Epithelial cell of prostate (primary cell): ENCODE measurements at places on chromosomes 1 and 21.

DNA sequence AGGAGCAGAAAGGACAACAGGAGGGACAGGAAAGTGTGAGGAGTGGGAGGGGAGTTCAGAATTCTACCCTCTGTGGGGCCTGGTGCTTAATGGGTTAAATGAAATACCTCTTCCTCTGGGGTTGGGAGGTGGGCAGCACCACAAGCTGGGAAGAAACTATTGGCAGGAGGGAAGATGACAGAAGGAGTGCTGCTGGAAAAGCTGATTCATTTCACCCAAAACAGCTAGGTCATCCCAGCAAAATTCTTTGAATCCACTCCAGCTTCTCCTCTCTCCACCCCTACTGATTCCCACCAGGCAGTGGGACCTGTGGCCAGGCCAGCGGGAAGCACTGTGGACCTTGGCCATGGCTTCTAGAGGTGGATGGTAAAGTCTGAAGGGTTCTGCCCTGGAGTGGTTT is 12.8 kb downstream of the BCAN start:
- DNase-seq: no peak

DNA sequence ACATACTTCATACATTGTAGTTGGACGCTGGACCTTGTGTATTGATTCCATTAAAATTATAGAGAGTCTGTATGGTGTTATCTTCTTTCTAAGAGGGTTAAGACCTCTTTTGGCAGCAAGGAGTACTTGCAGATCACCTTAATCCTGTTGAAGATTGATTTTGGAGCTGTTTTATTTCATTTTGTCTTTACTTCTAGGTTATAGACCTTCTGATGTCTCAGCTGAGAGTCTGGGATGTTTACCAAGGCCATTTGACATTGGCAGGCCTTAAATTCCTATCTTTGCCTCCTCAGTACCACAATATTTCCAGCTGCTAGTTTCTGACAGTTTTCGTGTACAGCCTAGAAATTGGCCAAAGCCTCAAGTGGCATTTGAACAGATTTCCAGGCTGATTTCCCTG is 338.0 kb downstream of the LMO4 start:
- no peak for DNase-seq

DNA sequence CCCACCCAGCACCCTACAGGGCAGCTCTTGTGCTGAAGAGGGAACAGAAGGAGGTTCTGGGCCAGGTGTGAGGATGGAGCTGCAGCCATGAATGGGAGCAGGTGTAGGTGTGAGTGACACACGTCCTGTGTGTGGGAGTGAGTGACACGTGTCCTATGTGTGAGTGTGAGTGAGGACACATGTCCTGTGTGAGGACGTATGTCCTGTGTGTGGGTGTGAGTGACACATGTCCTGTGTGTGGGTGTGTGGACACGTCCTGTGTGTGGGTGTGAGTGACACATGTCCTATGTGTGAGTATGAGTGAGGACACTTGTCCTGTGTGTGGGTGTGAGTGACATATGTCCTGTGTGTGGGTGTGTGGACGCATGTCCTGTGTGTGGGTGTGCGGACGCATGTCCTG is 26.4 kb downstream of the MEGF6 start:
- DNase-seq: no peak

- DNase-seq: no peak
These were observed 12.2 kb downstream of the HDAC1 start for GRCh38 chr1:32303997-32304622.

DNA sequence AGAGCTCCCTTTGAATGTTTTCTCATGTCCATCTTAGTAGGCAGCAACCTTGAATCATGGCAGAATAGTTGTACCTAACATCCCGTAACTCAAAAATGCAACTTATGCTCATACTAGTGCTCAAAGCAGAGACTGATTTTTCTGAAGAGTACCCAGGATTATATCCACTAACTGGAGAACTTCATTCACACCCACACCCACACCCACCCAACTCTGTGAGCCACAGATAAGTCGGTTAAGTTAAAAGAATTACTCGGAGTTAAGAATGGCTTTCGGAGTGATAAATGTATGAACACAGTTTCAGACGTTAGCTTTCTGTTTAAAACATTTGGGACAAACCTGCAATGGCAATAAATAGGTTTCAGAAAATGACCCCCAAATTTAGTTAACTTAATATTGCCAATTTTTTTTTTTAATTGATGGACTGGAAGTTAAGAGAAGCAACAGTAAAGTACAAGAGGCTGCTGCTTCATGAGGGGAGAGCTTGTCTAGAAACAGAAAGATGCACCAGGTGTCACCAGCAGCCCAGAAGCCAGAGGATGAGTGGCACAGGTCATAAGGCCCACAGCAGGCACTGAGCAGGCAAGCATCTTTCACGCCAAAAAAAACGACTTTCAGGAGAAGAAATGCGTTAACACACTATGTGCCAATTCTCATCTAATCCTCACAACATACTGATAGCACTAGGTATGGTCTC is 48.4 kb upstream of the C1orf198 start:
- no peak for DNase-seq

DNA sequence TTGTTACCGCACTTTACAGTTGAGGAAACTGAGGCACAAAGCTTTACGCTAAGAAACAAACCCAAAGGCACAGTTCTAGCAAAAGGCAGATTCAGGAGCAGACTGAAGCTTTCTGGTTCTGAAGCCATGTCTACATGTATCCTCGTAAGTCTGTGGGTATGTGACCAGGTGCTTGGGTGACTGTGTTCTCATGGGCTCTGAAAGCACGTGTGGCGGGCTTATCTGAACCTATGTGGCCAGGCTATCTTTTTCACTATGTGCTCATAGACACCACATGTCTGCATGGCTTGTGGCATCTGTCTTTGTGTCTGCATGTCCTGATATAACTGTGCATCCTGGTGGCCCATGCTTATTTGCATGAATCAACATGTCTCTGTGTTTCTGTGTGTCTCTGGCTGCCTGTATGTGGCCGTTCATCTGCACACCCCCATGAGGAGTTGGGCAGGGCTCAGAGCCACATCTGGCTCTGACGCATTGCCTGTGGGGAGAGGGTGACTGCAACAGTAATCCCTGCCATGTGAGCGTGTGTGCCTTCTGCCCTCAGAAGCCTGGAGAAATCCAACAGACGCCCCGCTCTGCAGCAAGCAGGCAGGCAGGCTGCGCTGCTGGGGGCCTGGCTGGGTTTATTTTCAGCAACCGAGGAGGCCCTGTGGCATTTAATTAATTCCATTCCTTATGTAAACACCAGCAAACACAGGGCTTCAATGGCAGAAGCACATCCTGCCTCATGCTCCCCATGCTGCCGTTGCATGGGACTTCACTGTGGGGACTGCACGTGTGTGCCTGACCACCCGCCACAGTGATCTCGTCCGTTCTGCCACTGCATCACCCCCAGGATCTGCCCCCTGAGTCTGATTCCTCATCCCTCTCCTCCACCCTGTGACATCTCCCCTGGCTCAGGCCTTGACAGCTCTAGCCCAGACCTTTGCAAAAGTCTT is 115.4 kb downstream of the TRABD2B start:
- no peak for DNase-seq

DNA sequence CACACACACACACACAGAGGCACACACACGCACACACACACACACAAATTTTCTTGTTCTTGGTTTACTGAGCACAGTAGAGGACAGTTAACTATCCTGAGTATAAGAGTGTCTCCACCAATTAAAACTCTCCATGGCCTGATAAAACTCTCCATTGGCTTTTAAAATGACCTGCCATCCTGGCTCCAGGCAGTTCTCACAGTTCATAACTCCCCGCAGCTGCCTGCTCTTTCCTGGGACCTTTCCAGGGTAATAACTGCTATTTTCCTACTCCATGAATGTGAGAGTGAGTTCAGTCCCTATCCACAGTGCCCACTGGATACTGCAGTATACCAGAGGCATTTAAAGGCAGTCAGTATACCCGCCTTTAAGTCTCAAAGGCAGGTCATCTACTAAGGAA is 351.5 kb downstream of the PLPP3 start:
- no peak for DNase-seq

GRCh38 chr1:201888282-201889089 is at the start of gene SHISA4:
TSS of gene SHISA4 (plus strand) at chr1:201888898. CDS start at chr1:201888995, 97 bp downstream.
- no peak for DNase-seq

DNA sequence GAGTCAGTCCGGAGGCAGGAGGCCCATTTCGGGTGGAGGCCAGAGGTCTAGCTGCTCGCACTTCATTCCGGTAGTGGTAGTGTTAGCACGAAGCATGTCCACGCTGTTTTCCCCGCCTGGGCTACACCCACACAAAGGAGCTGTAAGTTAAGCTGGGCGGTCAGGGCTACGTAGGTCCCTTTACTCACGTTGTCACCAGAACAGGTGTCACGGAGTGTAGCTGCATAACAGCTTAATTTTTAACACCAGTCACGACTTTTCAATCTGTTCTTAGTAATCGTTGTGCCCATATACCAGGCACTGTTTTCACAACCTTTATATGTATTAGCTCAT is 15.6 kb downstream of the HLX start:
- DNase-seq: no peak

GRCh38 chr1:183720028-183720427 is 66.9 kb upstream of the APOBEC4 start:
- no peak for DNase-seq

DNA sequence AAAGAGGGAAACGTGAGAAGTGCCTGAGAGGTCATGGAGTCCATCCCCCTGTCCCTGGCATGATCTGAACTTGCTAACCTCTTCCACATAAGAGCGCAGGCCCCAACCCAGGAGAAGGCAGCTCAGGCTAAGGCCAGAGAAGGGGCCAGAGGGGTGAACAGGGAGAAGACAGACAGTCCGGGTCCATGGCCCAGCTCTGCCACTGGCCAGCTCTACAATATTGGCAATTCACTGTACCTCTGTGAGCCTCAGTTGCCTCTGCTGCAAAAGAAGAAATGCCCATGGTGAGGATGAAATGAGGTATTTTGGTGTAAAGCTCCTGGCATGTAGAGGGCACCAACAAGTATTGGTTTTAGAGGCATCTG is 72.3 kb downstream of the CAMK2N1 start:
- no peak for DNase-seq

GRCh38 chr1:15717418-15718125 is 18.5 kb upstream of the SLC25A34 start:
- no peak for DNase-seq

DNA sequence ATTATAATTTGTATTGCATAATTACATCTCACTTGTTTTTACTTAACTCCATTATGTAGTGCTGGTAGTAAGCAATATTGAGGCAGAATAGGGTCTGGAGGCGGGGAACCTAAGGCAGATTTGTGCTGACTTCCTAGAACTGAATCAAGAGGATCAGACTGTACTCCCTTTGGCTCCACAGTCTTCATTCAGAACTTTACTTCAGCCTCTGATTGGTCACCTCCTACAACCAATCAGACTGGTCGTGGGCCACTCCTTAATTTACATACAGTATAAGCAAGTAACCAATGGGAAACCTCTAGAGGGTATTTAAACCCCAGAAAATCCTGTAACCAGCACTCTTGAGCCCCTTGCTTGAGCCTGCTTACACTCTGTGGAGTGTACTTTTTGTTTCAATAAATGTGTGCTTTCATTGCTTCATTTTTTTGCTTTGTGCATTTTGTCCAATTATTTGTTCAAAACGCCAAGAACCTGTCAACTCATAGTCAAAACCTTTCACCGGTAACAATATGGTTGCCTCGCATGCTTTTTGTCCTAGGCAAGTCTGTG is 31.6 kb downstream of the ZBTB8OS start:
- no peak for DNase-seq

DNA sequence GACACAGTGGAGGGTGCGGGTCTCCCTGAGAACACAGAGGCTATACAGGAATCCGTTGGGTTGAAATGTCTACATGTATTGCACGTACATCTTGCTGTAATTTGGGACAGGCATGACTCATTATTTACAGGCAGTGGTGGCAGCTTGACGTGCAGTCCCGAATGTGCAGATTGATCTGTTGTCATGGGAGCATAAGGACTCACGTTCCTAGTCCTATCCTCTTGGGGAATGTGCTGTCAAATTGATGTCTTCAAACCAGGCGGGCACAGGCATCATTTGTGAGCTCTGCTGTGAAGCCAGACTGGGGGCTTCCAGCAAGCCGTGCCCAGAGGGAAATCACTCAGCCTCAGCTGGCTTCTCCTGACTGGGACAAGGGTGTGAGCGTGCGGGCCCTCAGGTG is 40.5 kb downstream of the S100B start:
- no peak for DNase-seq

DNA sequence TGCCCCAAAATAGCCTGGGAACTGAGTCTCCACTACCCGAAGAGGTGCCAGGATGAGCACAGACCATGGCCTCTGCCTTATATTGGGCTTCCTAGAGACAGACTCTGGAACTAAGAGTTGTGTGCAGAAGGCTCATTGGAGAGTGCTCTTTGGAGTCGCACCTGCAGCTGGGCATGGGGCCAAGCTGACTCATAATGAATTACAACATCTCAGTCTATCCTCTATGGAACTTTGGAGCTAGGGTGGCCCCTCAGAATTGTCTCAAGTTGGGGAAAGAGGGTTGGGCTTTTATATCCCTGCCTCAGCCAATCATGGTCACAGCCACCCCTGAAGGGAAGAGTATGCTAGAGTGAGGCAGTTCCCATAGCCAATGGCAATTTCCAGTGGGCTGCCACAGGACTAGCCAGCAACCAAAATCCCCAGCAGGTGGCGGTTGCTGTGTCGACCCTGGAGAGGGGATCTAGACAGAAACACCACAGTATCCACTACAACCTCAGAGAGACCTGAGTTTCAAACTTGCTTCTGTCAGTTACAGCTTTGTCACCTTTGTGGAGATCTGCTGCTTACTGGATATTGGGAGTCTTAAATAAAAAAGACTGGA is 93.8 kb downstream of the DMRTA2 start:
- no peak for DNase-seq

DNA sequence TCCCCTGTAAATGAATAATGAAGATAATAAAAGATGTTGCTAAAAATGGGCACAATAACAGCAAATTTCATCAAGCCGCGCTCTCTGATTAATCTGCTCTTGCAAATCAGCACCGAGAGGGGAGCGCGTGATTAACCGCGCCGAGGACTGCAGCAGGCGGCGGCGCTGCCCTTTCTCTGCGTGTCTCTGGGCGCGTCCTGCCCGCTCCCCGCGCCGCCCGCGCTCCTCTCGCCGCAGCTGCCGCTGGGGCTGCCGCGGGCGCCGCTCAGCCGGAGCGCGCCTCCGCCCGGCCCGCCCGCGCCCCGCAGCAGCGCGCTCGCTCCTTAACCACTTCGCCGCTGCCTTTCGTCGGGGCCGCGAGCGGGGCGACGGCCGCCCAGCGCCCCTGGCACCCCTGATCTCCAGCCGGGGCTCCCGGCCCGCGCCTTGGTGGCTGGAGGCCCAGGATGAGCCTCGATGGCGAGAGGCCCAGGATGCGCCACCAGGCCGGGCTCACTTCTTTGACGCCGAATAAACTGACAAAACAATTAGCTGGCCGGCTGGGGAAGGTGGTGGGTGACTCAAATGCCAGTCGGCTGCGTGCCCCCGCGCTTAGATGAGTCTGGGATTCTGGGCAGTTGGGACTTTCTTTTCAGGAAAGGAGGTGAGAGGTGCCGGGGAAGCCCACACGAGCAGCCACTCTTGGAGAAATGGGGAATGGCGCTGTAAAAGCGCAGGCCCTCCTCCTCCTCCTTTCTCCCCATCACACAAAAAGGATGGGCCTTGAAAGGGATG is 221.4 kb upstream of the PKN2 start:
- no peak for DNase-seq

- no peak for DNase-seq
These were observed 85.1 kb downstream of the MTR start for GRCh38 chr1:236880209-236880608.

- no peak for DNase-seq
These were observed 135.1 kb downstream of the CHD1L start for GRCh38 chr1:147377263-147378246.
